ENCODE measurements at places on chromosomes 16 and 17.
A peak's percentile ranks its signal among the peaks of the same experiment; 100 is the strongest.

- no peak for DNase-seq
Observed at GRCh38 chr17:68498479-68499326, 13.5 kb upstream of the PRKAR1A start.

GRCh38 chr16:23486480-23486879 lies 23.8 kb downstream of the GGA2 start:
- no peak for DNase-seq

GRCh38 chr16:48932216-48932855 lies 322.4 kb upstream of the N4BP1 start:
- no peak for DNase-seq

GRCh38 chr17:44081681-44082080 lies 11.1 kb downstream of the G6PC3 start:
- DNase-seq: no peak

GRCh38 chr17:57408071-57408811 lies 151.9 kb downstream of the MSI2 start:
- DNase-seq: no peak

- no peak for DNase-seq
Observed at GRCh38 chr17:30278032-30278431, 13.7 kb downstream of the BLMH start.

DNA sequence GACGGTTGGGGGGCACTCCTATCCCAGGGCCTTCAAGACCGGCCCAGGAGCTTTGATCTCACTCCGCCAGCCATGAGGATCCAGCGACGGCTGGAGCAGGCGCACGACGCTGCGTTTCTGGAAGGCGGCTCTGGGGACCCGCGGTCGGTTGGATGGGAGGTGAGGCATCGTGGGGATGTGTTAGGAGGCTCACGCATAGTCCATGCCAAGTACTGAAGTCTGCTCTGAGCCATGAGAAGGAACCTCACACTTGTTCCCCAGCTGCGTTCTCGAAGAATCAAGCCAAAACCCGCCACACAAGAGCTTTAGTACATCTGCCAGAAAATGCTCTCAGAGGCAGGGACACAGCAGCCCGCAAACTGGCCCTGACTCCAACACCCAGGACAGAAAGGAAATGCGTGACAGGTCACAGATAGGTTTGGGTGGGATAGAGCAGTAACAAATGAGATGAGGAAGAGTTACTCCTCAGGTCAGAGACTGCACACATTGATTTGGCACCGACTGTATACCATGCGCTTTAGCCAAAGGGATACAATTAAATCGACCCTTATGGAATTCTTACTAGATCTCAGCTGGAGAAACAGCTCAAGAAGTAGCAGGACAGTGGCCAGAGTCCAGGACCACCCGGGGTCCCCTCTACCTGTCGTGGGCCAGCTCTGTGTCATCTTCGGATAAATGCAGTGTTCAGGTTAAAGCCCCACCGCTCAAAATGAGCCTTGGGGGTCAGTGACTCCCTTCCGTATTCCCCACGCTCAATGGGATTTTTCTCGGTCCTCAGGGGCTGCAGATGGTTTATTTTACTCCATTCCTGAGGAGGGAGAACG lies 6.7 kb upstream of the GSG1L start:
- no peak for DNase-seq

DNA sequence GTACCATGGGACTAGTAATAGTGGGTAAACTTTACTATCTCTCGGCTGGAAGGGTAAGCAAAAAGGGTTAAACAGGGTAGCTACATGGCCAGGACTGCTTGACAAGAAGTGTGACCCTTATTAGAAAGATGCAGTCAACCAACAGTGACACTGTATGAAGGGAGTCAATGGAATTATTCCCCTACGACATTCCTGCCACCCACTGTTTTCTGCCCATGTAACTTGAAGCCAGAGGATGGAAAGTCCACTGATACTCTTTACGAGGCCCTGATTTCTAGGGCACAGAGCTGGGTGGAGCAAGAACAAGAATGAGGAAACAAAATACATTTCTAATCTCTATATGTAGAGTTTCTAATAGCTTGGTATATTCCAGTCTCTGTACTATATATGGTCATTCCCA lies 1102.5 kb downstream of the CDH11 start:
- DNase-seq: no peak

GRCh38 chr16:55905651-55906050 lies 30.5 kb upstream of the CES5A start:
- no peak for DNase-seq

- no peak for DNase-seq
Observed at GRCh38 chr17:68356520-68356919, 65.2 kb downstream of the ARSG start.

GRCh38 chr17:17356931-17357270 lies 53.7 kb downstream of the NT5M start:
- no peak for DNase-seq

- DNase-seq: peak; percentile 60
Observed at GRCh38 chr17:40355123-40355803, 9.3 kb downstream of the GJD3 start.

DNA sequence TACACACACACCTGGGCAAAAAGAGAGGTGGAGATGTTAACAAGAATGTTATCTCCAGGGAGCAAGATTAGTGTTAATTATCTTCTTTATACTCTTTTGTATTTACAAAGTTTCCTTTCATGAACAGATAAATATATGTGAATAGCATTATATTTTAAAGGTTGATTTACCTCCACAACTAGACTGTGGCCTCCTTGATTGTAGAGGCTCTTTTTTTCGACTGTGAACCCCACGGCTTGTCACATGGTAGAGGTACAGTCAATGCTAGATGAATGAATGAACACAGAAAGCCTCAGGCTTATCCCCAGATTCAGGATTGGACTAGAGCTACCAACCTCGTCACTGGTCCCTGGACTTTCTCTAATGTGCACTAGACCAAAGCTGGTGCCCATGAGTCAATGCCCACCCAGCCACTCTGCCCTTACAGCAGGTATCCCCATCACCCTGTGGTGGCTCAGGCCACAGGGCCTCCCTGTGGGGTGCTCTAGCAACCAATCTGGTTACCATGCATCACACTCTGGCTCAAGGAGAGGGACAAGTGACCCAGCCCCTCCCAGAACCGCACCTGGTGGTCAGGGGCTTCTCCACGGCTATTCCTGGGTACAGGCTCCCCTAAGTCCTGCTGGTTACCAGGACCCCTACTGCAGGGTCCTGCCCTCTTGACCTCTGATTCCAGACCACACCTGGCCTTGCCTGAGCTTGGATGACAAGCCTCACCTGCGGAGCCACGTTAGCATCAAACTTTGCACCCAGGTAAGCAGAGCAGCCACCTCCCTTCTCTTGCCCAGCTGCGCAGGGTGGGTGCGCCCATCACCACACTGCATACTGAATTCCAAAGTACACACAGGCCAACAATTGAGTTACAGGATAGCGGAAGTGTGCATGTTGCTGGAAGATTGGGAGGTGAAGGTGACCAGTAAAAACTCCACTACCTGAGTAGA lies 101.0 kb downstream of the CDYL2 start:
- no peak for DNase-seq

- no peak for DNase-seq
Observed at GRCh38 chr17:81111066-81111465, 54.2 kb upstream of the PVALEF start.

- no peak for DNase-seq
Observed at GRCh38 chr17:7133424-7133823, 18.8 kb upstream of the ASGR2 start.

DNA sequence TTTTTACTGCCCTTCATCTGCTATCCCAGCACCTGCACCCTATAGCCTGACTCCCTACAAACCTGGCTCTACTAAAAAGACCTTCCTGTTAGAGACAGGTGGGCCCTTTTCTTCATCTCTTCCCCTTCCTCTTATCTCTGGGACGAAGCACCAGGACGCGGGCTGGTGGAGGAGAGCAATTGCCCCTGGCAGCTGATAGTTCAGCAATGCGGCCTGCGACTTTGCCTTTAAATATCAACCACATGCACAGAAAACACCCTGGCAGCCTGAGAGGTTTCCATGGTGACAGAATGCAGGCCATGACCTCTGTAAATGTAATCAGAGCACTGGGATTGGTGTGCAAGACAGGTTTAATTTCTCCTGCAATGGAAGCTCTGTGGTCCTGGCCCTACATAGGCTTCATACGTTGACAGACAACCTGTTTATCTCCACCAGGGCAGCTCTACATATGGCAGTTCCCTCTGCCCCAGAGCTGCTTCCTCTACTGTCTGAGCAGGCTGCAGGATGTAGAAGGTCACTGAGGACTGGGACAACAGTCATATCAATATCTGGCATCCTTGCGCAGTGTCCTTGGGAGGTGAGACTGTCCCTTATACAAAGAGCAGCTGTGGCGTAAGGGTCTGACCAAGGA lies 10.0 kb upstream of the SKAP1 start:
- no peak for DNase-seq

- no peak for DNase-seq
Observed at GRCh38 chr17:14197057-14197456, 39.6 kb downstream of the CDRT15 start.

GRCh38 chr16:89040391-89040790 lies 53.3 kb upstream of the ACSF3 start:
- DNase-seq: no peak

- no peak for DNase-seq
Observed at GRCh38 chr16:76265434-76266045, 11.7 kb upstream of the CNTNAP4 start.

DNA sequence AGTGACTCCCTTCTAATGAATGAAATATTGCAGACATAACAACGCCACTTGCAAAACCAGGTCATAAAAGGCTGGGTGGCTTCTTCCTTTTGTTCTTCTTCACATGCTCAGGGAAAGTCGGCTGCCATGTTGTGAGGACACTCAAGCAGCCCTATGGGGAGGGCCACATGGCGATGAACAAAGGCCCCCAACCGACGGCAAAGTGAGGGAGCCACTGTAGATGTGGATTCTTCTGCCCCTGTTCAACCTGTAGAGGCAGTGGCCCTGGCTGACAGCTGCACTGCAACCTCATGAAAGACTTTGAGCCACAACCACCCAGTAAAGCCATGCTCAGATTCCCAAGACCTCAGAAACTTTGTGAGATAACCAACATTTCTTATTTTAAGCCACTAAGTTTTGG lies 203.5 kb upstream of the TNRC6C start:
- no peak for DNase-seq

DNA sequence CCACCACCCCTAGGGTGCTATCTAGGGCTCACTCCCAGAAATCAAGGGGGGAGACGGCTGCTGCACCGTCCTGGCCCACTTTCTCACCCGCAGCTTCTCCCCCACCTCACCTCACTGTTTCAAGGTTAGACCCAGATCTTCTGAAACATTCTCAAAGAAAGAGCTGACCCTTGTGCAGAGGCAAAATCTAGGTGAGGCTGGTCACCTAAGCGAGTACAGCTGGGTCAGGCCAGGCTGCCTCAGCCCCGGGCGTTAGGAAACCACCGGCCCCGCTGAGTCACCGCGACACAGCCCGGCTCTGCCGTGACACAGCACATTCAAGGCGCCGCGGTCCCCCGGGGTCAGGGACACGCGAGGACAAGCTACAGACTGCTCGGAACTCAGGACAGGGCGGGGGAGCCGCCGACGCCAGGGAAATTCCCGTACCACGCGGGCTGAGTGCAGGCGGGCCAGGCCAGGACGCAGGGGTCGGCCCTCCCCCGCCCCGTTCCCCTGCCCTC lies 27.1 kb downstream of the GNPTG start:
- no peak for DNase-seq

DNA sequence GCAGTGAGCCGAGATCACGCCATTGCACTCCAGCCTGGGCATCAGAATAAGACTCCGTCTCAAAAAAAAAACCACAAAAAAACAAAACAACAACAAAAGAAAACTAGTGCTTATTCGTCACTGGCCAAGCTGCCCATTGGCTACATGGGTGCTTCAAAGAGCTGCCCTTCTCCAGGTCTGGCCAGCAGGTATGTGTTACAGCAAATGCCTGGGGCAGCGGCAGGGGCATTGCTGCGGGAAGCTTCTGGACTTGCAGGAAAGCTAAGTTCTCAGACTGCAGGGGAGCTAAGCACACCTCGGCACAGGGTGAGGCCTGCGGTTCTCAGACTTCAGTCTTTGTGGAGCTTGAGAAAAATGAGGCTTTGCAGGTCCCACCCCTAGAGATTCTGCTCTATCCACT lies 4.1 kb upstream of the STH start:
- no peak for DNase-seq

GRCh38 chr17:3693829-3694231 lies 2.1 kb downstream of the P2RX5 start:
- no peak for DNase-seq

DNA sequence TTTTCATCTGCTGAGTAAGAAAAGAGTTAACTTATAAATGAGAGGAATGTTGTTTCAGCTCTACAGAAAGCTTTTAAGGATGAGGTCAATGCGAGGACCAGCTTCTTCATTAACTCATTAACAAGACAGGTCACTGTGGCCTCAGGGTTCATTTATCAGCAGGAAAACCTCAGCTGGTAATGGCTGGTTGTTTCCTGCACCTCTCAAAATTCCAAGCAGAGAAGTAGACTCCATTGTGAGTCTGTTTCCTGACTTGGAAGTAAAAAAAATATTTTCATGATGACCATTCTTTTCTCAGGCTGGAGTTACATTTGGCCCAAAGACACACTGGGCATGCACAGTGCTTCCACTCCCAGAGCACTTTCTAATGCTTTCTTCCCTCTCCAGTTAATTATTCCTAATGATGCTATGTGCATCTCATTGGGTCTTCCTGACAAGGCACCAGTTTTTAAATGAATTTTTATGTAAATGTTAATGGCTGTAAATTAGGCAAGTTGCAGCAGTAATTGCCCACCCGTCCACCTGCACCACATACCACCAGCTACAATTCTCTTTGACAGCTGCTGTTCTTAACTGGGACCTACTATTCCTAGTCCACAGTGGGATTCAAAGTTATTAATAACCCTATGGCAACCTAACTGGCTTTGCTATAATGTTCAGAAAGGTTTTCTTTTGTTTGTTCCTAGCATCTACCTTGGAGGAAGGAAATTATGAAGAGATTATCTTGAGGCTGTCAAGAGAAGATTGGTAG lies 89.5 kb upstream of the BCAR1 start:
- no peak for DNase-seq

DNA sequence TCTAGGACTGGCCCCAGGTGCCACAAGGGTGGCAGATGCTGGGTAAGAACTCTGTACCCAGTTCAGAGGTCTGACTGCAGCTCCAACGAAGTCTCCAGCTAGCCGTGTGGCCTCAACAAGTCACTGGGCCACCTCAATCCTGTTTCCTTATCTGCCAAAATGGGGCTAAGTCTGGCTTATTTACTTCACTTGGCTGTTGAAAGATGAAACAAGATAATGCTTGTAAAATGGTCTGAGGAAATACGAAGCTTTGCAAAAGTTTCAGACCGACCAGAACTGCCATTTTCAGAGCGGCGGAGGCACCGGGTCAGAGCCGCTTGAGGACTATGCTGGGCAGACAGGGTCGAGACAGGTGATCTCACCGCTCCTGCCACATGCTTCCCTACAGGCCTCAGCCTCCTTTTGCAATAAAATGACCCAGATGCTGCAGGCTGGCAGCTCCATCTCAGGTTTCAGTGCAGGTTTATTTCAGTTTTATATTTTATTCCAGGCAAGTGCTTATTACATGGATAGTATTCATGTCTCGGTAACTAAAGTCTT lies 17.2 kb downstream of the MNT start:
- DNase-seq: no peak

Measured in hippocampal formation (tissue), 2 donors.